ENCODE measurements at places on chromosomes 5 and 9.

- no peak for DNase-seq
Measured at GRCh38 chr5:88861231-88861630, 21.8 kb downstream of the MEF2C start.

GRCh38 chr9:19409401-19410194 is 789 bp downstream of the ACER2 start:
- peak; percentile 33 for DNase-seq

DNA sequence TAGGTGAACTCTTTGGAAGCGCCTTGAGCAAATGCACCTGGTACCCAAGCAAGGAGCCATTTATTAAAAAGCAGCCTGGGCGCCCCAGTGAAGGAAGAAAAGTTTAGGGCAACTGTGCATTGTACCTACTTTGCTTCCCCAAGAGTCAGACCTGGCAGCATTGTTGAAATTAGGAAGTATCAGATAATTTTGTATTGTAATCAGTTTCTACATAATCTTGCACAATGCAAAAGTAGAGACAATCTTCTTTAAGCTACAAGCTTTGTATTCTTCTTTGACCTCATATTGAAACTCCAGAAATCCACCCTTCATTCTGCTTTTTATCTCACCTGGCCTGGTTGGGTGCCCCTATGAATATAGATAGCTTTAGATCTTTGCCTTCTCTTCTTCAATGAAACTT is 490.8 kb downstream of the RASEF start:
- no peak for DNase-seq

DNA sequence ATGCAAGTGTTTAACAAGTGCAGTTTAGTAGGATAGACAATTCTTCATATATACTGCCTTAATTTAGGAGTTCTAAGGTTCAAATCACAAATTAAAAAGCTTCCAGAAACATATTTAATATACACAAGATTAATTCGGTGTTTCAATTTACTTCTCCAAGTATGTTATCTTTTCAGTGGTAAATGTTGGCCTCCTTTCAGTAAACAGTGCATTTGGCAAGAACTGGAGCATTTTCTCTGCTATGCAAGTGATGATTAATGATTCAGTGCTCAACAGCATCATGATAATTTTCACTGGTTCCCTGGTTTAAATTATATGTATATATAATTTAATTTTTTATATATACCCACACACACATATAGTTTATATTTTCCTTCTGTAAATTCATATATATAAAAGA is 541.7 kb downstream of the EFNA5 start:
- no peak for DNase-seq

GRCh38 chr5:156474251-156474650 is 147.3 kb downstream of the SGCD start:
- no peak for DNase-seq

DNA sequence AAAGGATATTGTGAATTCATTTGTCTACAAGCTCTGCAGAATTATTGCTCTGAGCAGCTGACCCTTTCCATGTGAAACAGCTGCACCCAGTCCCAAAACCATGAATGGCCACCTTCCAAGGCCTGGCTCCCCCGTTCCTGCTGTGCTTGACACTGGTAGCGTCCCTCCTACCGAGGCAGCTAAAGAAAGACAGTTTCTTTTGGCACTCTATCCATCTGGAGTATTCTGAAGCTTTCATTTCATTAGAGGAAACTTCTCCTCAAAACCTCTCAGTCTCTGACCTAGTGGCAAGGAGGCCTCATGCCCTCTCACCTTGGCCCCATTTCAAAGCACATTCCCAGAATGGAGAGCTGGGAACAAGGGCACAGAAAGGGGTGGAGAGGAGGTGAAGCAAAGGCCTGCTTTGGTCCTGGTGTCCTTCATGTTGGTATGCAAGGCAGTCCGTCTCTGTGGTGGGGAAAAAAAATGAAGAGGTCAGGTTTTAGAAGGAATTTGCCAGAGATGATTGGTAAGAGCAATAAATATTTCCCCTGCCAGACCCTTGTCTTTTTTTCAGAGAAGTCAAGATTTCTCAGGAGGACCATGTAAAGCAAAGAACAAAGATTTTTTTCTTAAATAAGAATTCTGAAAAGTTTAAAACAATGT is 232.0 kb downstream of the RFK start:
- no peak for DNase-seq

- DNase-seq, result no peak
Measured at GRCh38 chr9:136533775-136534157, 12.1 kb downstream of the NOTCH1 start.

DNA sequence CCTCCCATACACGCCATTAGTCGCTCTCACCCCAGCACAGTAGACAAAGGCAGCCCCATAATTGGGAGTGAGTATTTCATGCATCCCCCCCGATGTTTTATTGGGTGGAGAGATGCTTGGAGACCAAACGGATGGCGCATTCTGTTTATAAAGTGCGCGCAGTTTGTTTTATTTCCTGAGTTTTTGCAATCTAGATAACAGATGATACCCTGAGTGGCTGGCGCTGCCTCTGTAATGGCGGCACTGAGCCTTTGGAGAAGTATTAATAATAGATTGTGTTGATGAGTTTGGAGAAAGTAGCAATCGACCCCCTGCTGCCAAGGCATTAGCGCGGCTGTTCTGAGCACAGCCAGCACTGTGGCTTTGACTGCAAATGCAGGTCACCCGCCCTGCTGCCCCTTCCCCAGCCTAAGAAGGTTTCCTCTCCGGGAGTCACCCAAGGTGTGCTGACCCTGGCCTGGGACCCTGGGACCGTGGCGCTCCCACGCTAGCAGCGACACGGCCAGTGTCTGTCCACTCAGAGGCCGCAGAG is 74.3 kb downstream of the LMX1B start:
- no peak for DNase-seq

DNA sequence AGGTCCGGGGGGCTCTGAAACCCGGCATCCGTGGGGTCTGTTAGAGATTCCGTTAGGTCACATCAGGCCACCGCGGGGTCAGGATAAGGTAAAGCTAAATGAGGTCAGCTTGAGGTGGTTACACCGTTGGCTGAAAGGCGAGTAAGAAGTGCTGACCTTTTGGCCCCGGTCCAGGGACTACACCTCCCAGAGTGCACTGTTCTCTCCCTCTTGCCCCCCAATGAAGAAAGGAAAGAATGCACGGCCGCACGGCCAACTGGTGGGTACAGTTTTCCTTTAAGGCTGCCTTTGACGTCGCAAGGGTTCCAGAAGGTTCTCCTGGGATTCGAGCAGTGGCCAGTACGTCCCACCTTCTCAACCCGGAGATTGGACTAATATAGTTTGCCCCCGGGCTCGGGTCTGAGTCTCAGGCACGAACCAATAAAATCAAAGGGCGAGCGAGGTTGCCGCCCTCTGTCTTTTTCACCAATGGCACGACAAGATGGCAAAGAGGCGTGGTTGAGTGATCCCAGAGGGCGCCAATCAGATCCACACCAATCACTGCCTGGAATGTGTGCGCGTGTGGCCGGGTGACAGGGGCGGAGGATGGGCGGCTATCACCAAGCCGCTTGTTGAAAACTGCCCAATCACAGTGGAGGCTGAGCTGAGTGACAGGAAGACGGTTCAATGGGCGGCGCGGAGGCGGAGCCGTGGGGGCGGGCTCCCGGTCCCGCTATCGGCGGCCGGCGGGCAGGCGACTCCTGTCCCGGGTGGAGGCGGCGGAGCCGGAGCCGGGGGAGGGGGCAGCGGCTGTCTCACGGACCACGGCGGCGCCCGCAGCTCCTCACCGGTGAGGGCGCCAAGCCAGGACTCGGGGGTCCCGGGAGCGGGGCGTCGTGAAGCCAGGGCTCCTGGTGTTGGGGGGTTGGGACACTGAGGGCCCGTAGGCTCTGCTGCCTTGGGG is at the start of gene DNAJB5:
Gene DNAJB5, plus strand, starts transcription at position 743 of the 943 bp plus-strand sequence. CDS start 886 bp downstream, outside the sequence.
- DNase-seq, result peak; percentile 98

Measured in LoVo (cell line).